HAP-1 (cell line): ENCODE measurements at places on chromosomes 5 and 9.

DNA sequence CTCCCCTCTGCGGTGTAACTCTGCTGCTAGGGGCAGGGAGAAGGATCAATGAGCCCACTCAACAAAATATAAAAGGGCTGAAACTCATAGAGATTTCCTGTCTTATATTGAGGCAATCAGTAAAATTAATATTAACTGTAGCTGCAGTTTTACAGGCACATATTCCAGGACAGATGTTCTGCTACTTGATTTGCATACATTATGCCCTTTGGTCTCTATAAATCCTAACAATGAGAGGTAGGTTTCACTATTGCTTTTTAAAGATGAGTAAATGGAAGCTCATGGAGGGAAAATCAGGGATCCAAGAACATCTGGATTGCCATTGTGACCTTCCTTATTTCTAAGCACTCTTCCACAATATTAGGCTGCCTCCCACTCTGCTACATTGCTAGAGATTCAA lies 23.5 kb upstream of the TRIM32 start:
- no peak for DNase-seq

- no peak for DNase-seq
Observed at GRCh38 chr9:93890436-93890935, 64.7 kb downstream of the BARX1 start.

GRCh38 chr5:179765400-179765799 lies 28.4 kb upstream of the LTC4S start:
- no peak for DNase-seq

DNA sequence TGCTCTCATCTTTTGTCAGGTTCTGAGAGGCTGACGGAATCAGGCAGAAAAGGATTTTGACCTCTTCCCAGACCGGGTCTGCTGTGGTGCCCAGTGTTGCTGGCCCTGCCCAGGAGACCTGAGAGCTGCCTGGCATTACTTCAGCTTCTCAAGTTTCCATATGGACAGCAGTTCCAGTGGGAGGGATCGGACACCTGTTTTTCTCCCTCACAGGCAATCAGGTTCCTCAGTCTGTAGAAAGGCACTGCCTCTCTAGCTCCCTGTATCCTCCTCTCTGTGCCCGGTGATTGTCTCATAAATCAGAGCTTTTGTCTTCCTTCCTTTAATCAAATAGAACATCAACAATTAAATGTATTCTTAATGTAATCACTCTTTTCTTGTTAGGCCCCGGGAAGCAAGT lies 198.7 kb downstream of the SEMA6A start:
- DNase-seq: no peak

DNA sequence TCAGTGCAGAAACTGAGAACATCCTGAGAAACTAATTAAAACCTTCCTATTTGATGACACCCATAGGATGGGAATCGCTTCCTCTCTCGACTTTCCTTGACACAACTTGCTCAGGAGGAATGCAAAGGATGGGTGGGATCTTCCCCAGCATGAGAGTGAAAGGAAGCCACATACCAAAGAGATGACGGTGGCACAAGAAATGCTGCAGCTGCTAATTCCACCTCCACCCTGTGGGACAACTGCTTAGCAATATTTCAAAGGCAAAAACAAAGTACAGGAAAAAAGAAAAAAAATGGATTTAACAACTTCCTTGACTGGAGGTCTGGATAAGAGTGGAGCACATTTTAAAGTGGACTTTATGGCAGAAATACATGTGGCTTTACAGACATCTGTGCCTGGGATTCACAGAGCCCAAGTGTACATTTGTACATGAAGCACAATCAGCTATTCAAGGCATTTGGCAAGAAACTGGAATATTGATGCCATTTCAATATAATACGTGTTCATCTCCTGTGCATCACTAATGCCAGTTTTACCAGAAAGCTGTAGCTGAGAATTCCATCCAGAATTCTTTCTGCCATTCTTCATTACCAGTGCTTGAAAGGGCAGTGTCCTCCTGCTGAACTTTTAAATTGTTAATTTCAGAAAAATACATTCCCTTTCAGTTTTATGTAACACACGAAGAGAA lies 359.2 kb upstream of the ACTBL2 start:
- no peak for DNase-seq

DNA sequence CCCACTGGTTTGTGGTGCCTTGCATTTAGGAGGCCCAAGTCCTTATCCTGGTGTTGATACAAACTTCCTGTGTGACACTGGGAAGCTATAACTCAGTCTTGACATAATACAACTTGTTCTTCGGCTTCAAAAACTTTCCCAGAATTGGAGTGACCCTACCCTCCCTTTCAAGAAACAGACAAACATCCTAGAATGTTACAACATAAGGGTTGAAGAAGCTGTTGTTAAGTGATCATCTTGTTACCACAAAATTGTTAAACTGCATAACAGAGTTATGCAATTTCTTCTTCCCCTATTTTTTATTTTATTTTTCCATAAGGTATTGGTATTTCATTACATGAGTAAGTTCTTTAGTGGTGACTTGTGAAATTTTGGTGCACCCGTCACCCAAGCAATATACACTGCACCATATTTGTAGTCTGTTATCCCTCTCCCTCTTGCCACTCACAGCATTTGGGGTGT lies 21.3 kb downstream of the TLR4 start:
- DNase-seq: no peak

DNA sequence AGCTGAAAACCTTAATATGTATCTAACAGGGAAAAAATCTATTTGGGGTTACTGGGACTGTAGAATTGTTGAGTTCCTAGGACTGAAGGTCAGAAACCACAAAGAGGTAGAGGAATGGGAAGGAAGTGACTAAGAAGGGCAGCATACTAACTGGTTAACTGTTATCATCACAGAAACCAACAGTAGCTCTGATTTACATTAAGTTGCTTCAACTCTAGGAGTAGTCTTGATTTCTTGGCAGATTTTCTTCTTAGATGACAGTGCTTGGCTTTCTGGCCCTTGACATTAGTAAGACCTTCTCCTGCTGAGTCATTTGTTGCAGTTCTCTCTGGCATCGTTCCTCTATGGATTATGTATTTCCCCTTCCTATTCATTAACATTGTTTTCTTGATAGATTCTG lies 116.1 kb upstream of the RASA1 start:
- no peak for DNase-seq

GRCh38 chr5:155270725-155271124 lies 257.2 kb downstream of the KIF4B start:
- DNase-seq: no peak

GRCh38 chr5:114716955-114717354 lies 355.1 kb downstream of the KCNN2 start:
- no peak for DNase-seq
